ENCODE measurements at places on chromosomes 1 and 21.

DNA sequence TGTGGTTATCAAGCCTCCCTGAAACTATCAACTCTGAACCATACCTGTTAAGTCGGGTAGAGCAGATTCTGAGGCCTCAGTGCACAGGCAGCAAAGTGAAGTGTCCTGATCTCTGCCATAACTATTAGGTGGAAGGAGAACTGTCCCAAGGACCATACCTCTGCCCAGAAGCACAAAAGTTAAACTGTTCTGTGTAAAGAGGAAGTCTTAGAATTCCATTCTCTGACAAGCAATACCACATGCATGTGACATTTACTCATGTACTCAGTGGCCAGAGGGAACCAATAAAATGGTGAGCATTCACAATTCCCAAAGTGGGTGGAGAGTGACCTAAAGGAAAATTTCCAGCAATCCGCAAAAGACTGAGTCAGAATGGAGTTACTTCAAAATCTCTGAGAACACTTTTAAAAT is 61.0 kb downstream of the TOR3A start:
- DNase-seq, result no peak

- no peak for DNase-seq
These were observed 48.9 kb downstream of the YARS1 start for GRCh38 chr1:32768110-32768850.

DNA sequence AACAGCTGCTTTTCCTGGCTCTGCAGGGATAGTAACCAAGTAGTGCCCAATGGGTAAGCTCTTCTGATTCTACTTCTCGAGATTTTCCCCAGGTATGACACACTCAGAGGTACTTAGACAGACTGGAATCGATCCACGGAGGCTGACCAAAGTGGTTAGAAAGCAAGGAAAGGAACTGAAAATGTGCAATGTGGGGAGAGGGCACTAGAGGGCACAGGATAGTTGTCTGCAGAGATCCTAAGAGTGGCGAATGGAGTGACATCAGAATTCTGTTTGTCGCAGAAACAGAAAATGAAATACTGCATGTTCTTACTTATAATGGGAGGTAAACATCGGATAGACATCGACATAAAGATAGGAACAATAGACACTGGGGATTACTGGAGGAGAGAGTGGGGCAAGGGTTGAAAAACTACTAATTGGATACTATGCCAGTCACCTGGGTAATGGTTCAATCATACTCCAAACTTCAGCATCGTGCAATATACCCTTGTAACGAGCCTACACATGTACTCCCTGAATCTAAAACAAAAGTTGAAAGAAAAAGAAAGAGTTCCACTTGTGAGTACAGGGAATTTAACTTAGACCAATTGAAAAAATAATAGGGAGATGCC is 23.3 kb downstream of the CYP2J2 start:
- peak; percentile 51 for DNase-seq

- peak; percentile 86 for DNase-seq
These were observed at the start of gene KLHL17 for GRCh38 chr1:960363-961131. KLHL17 (plus strand) TSS chr1:960584; CDS start chr1:960694, 110 bp downstream.

GRCh38 chr1:232170909-232171308 is 459.0 kb downstream of the SIPA1L2 start:
- DNase-seq, result no peak

DNA sequence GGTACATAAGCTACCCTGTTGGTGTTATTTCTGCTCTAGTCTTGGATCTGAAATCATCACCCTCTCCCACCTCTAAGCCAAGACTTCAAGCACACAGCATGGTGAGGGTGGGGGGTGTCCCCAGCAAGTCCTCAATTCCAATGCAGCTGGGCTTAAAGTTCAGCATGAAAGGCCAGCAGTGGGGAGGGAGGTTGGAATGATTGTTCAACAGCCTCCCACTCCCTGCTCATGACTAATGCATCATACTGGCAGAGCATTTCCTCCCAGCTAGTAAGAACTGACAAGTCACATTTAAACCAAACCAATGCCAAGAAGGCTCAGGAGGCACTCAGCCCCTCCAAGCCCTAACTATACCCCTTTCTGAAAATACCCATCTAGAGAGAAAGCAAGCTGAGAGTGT is 50.1 kb downstream of the TIAM1 start:
- DNase-seq, result no peak

DNA sequence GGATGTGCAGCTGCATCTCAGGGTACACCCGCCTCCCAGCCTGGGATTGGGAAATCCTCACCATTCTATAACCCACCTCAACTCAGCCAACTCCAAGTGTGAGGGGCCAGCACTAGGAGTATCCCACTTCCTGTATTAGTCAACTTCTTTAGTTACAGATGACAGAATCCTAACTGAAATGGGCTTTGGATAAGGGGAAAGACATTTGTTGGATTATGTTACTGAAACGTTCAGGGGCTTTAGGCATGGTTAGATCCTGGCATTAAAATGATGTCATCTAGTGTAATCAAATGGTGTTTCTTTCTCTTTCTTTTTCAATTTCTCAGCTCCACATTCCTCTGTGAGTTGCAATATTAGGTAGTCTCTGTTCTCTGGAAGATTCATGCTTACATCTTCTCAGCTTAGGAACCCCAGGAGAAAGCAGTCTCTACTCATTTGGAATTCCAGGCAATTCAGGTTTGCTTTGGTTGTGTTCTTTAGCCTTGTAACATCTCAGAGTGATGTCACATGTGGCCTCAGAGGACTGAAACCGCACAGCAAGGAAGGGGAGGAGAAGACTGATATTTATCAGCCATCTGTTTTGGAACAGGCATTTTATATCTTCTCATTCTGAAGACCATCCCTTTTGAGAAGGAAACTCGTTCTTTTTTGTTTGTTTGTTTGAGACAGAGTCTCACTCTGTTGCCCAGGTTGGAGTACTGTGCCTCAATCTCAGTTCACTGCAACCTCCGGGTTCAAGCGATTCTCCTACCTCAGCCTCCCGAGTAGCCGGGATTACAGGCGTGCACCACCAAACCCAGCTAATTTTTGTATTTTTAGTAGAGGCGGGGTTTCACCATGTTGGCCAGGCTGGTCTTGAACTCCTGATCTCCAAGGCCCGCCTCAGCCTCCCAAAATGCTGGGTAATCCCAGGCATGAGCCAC is 18.9 kb upstream of the TMEM54 start:
- no peak for DNase-seq

- DNase-seq, result no peak
These were observed 27.6 kb downstream of the NUP133 start for GRCh38 chr1:229480495-229480894.

- no peak for DNase-seq
These were observed 63.8 kb downstream of the IARS2 start for GRCh38 chr1:220157738-220158137.

DNA sequence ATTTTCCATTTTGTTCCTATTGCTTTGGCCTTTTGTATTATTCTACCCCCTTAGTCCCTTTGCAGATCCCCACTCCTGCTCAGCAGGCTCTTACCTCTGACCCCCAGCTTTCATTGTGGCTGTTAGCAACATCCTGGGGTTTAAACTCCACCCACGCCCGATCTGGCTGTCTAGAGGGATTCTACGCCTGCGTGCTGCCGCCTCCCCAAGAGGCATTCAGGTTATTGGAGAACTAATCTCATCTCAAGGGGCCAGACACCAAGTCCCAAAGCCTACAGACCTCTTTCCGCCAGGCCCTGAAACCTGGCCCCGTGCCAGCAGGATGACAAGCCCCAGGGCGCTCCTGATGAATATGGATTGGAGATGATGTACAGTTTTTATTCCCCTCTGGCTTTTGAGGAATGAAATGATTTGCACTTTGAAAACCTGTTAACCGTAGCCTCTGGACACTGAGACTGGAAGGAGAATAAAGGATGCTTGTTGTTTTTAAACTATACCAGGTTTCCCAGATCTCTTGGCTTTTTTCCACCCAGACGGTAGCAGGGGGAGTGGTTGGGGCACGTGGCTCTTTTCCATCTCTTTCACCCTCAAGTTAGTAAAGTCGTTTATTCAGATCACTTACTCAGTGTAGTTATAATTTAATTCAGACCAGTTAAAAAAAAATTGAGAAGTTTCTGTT is 14.5 kb upstream of the IKBKE start:
- DNase-seq, result no peak

DNA sequence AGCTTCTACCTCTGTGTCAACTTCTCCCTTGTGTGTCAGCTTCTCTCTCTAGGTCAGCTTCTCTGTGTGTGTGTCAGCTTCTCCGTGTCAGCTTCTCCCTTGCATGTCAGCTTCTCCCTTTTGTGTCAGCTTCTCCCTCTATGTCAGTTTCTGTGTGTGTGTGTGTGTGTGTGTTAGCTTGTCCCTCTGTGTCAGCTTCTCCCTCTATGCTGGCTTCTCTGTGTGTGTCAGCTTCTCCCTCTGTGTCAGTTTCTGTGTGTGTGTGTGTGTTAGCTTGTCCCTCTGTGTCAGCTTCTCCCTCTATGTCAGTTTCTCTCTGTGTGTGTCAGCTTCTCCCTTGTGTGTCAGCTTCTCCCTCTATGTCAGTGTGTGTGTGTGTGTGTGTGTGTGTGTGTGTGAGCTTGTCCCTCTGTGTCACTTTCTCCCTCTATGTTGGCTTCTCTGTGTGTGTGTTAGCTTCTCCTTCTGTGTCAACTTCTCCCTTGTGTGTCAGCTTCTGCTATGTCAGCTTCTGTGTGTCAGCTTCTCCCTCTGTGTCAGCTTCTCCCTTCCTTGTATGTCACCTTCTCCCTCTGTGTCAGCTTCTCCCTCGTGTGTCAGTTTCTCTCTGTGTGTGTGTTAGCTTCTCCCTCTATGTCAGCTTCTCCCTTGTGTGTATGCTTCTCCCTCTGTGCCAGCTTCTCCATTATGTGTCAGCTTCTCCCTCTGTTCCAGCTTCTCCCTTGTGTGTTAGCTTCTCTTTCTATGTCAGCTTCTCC is 6.3 kb upstream of the UBXN10 start:
- DNase-seq, result no peak

DNA sequence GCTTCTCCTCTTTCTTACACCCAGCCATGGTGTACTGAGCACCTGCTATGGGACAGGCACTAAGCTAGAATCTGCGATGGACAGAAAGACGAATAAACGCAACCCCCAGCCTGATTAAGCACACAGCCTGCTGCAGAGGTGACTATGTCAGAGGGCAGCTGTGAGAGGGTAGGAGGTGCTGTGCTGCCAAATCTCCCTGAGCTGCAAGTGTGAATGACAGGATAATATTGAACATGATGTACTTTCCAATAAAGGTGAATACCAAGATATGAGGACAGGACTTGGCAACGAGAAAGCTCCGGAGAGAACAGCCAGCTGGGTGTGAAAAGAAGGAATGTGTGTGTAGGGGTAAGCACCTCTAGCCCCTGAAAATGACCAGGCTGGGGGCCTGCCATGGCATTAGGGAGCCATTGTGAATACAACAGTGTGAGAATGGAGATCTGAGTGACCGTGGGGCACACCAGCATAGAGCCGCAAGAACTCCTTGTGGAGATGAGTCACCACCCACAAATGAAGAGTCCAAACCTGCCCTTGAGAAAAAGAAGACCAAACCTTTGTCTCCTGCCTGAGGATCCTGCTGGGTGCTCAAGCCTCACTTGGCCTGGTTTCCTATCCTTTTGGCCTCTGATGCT is 83.0 kb upstream of the ATF3 start:
- no peak for DNase-seq

- DNase-seq, result no peak
These were observed 1011.8 kb downstream of the PLA2G4A start for GRCh38 chr1:187840557-187840956.

DNA sequence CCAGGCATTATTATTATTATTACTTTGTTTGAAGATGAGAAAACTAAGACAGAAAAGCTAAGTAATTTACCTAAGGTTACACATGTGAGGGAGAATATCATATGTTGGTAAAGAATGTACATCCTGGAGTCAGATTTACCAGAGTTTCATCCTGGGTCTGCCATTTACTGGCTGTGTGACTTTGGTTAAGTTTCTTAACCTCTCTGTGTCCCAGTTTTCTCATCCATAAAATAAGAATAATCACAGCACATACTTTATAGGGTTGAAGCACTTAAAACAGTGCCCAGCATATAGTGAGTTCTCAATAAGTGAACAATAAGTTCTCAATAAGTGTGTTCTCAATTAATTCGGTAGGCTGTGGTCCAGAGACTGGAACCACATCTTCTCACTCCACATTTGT is 32.5 kb downstream of the UBE2U start:
- DNase-seq, result no peak

DNA sequence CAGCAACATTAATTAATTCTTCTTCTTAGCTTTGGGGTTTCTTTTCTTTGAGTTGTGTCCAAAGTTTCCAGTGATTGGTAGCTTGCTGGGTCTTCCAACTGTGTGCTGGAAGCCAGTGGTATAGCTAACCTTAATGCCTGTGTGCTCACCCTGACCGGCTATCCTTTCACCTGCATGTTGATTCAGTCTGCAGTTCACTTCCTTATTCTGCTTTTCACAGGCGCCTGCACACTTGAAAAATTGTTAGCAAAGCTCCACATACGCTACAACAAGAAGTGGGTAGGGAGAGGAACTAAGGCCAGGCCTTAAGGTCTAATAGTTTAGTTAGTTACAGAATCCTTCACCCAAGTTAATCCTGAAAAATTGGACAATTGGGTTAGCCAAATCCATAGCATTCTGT is 35.7 kb downstream of the NCF2 start:
- no peak for DNase-seq

GRCh38 chr21:34810786-34811185 is 142.0 kb downstream of the CLIC6 start:
- no peak for DNase-seq

GRCh38 chr1:205492201-205492667 is 12.2 kb upstream of the CDK18 start:
- no peak for DNase-seq

- no peak for DNase-seq
These were observed 118.7 kb upstream of the RRP15 start for GRCh38 chr1:218166268-218166945.

Measured in activated naive CD4-positive, alpha-beta T cell treated with anti-CD3 and anti-CD28 coated beads, Interleukin-2, amount 10 ng/mL, durations not matched to agents 7 days and 5 days (primary cell).